HCEC 1CT (cell line): ENCODE measurements at places on chromosomes 11 and 22.

DNA sequence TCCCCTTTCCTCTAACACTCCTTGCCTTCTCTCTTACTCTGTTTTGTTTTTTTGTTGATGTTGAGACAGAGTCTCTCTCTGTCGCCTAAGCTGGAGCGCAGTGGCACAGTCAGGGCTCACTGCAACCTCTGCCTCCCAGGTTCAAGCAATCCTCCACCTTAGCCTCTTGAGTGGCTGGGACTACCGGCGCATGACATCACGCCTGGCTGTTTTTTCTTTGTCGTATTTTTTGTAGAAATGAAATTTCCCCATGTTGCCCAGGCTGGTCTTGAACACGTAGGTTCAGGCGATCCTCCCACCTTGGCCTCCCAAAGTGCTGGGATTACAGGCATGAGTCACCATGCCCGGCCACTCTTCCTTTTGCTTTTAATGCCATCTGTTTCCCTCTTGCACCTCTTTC lies 72.3 kb downstream of the FBXO7 start:
- no peak for DNase-seq

DNA sequence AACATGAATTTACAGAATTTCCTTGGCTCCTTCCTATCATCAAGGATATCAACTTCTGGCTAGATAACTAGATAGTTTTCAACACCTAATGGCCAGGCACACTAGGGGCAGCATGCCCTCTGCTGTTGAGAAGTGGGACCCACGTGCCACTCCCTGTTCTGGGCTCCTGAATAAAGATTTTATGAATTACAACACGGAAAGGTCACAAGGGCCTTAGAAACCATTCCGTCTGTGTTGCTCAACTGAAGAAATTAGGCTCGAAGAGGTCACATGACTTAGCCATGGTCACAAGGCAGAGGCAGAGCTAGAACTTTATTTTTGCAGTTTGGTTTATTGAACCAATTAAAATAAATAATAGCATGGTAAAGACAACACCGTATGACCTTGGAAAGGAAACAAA lies 36.0 kb downstream of the PRCP start:
- peak; percentile 84 for DNase-seq

DNA sequence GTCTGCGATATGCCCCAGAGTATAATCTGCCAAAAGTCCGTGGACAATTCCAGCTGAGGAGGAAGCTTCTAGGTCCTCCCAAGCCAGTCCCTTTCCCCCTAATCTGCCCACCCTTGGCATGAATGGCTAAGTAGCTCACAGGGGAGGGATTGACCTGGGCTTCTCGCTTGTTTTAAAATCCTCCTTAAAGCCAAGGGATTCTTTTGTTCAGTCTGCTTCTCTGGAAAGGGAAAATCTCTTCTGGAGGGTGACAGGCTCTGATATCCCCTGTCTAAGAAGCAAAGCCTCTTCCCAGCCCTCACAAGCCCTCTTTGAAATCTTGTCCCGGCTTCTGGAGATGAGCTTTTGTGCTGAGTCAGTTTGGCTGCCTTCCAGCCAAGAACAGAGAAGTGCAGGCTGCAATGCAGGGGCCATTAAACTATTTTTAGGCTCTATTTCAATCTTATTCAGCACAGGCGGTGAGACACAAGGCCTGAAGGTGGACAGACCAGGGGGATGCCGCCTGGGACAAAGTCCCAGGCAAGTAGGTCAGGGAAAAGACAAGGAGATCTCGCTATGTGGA lies 23.9 kb downstream of the NEFH start:
- peak; percentile 53 for DNase-seq

- no peak for DNase-seq
Measured at GRCh38 chr11:22193348-22194051, 615 bp downstream of the ANO5 start.

GRCh38 chr11:83540112-83540675 lies 254.0 kb upstream of the CCDC90B start:
- DNase-seq: no peak

DNA sequence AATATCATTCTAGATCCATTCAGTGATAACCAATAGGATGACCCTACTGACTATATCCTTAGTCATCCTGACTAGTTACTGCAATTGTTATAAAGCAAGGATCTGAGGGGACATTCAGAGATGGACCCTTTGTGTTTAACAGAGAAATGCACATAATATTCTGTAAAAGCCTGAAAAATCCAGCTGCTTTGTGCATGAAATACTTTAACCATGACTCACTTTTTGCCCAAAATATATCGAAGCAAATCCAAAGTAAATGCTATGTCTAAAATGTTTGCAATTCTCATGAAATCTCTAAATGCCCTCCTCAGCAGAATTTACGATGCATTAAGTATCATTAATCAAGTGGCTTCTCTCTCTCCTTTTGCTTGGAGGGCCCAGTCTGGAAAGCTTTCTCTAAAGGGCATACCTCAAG lies 178.8 kb upstream of the MTMR2 start:
- peak; percentile 62 for DNase-seq

- DNase-seq: no peak
Measured at GRCh38 chr11:82902880-82903279, 1.3 kb downstream of the DDIAS start.

- DNase-seq: no peak
Measured at GRCh38 chr11:47375020-47375419, 3.3 kb downstream of the SPI1 start.

DNA sequence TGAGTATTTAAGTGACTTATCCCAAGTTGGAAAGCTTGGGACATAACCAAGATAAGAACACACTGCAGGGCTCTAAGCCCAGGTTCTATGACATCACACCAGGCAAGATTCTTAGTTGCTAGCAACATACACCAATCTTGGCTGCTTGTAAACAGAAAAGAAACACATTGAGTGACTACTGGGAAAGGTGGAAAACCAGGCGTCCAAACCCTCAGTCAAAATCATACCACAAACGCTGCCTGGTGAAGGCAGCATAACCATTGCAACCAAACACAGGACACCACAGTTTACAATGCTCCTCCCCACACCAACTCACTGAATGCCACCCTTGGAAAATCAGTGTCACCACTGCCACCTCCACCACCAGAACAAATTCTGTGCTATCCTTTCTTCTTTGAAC lies 379.9 kb downstream of the TTC28 start:
- no peak for DNase-seq

DNA sequence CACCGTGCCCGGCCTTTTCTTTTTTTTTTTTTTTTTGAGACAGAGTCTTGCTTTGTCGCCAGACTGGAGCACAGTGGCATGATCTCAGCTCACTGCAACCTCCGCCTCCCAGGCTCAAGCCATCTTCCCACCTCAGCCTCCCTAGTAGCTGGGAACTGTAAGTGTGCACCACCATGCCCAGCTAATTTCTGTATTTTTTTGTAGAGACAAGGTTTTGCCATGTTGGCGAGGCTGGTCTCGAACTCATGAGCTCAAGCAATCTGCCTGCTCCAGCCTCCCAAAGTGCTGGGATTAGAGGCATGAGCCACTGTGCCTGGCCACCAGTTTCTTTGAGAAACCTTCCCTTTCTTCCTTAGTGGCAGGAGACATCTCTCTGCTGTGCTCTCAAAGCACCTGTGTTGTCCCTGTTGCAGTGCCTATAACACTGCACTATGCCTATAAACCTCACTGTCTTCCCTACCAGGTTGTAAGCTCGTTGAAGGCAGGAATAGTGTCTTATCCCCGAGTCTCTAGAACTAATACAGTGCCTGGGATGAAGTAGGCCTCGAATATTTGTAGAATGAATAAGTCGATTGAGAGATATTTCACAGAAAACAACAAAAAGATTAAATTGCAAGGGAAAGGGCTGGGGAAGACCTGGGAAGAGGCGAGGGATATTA lies 13.7 kb downstream of the TAGLN start:
- DNase-seq: no peak

DNA sequence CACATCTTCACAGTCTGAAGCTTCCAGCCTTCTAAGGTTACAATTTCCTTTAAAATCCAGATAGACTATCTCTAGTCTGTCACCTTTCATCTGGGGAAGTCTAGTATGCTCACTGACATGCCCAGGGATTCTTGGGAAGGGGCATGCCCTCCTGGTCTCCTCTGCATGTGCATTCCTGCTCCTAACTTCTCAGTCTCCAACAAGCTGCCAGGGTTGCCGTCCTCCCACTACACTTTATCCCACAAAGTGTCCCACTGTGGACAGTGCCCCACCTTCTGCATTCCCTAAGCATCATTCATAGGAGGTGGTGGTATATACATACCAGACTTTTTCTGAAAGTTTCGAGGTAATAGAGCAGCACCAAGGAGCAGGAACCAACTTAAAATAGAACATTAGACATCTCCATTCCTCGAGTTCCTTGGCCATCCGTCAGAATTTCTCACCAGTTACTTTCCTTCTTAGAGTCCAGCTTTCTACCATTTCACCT lies 28.7 kb downstream of the EIF3F start:
- no peak for DNase-seq

GRCh38 chr22:22759371-22759770 lies 115.0 kb downstream of the GGTLC2 start:
- no peak for DNase-seq

GRCh38 chr11:83863272-83863671 lies 577.1 kb upstream of the CCDC90B start:
- no peak for DNase-seq

- no peak for DNase-seq
Measured at GRCh38 chr22:32897400-32897799, 95.9 kb downstream of the TIMP3 start.

DNA sequence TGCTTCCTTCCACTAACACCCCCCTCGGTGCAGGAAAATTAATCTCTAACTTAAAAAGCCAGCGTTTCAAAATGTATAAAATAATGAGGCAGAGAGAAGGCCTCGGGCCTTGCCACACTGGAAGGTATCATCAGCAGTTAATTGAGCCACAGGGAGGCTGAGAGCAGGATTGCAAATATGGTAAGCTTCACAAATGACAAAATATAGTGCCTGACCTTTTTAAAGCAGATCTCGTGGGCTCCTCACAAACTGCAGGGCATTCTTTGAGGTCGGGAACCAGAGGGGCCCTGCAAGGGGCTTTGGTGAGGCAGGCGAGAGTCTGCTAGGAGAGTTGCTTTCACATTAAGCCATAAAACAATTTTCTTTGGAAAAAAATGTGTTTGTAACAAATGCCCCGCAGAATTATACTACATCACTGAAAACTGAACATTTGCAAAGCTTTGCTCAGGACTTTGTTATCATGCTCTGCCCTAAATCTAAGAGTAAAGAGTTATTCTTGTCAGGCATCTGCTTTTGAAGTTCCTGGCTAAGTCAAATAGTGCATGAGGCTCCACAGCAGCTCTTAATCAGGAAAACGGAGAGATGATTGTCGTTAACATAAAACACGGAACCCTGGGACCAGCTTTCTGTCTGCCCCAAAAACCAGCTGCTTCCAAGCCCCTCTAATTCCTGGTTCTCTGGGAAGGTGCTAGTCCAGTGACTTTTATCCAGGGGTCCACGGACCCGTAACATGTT lies 61.4 kb upstream of the SYT13 start:
- DNase-seq: no peak

- no peak for DNase-seq
Measured at GRCh38 chr11:69435161-69435986, 46.1 kb upstream of the LINC01488 start.

- no peak for DNase-seq
Measured at GRCh38 chr22:46068181-46068592, 82.1 kb upstream of the PPARA start.

DNA sequence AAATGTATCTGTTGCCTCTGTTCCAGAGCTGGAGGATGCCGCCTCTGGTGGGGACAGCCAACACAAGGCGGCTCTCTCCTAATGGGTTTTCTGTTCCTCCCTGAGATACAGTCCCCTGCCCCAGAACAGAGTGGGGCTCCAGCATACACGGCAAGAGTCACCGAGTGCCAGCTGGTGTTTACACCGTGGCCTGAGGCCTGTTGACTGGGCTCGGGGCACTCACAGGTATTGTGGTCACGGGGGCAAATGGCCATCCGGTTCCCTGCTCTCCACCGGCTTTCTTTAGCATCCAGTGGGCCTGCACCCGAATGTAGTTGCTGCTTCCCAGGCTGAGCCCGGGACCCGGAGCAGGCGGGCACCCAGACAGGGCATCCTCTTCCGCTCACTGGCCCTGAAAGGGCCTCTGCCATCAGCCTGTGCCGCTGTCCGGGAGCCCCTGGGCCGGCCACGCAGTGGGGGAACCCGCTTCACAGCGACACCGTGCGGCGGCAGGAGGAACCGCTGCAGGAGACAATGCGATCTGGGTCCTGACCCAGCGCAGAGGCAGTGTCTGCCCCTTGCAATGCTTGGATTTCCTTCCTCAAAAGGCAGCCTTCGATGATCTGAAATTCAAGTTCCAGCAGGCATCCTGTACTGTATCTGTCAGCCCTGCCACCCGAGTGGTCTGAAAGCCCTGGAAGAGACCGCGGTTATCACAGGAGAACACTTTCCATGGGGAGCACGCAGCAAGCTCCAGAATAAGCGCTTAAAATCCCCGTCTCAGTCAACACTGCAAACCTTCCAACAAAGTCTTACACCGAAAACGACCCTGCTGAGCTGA lies 859 bp upstream of the KRTAP5-5 start:
- DNase-seq: no peak

DNA sequence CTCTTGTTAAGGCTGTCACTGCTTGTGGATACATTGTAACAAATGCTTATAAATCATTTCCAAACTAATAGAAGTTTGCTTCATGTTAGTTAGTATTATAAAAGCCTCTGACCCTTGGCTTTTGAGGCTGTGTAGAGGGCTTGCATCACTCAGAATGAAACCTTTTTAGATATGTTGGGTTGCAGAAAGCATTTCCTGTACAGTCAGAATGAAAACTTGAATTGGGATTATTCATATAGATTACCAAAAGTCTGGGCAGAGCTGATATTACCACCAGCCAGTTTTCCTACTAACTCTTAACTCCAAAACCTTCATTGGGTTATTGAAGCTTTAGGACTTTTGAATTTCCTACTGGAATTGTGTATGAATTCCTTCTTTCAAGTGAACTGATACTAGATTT lies 12.0 kb downstream of the KMT2A start:
- DNase-seq: peak; percentile 74

- DNase-seq: no peak
Measured at GRCh38 chr11:71252269-71252769, at the start of gene SHANK2. Gene SHANK2, minus strand, starts transcription at chr11:71252577. Its CDS starts 105,251 bp downstream, at chr11:71147326.

- DNase-seq: peak; percentile 33
Measured at GRCh38 chr11:124536520-124536919, 6.9 kb downstream of the OR8B12 start.

DNA sequence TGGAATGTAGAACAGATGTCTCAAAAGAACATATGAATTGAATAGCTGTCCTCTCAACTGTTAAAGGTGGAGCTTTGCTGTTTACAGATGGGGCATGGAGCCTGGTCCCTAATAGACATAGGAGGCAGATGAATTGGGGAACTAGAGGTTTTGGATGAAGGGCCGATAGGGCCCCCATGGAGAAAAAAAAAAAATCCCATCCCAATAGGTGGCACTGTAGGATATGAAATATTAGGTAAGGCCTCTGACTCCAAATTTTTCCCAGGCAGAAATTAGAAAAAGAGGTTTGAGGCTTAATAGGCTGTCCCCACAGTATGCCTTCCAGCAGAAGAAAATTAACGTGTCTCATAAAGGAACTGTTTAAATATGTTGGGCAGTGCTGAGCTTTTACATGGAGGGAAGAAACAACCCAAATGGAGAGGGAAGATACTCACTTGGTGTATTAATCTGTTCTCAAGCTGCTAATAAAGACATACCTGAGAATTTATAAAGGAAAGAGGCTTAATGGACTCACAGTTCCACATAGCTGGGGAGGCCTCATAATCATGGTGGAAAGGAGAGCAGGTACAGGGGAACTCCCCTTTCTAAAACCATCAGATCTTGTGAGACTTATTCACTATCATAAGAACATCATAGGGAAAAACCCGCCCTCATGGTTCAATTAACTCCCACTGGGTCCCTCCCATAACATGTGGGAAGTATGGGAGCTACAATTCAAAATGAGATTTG lies 30.1 kb upstream of the TMEM45B start:
- DNase-seq: peak; percentile 24

- DNase-seq: peak; percentile 99
Measured at GRCh38 chr11:59668950-59669610, at the start of gene PATL1. Gene PATL1, minus strand, starts transcription at chr11:59669037. Its CDS starts 142 bp downstream, at chr11:59668895.

GRCh38 chr11:128917144-128917724 lies 25.4 kb downstream of the TP53AIP1 start:
- DNase-seq: no peak
